ENCODE measurements at places on chromosomes 2 and 18.

DNA sequence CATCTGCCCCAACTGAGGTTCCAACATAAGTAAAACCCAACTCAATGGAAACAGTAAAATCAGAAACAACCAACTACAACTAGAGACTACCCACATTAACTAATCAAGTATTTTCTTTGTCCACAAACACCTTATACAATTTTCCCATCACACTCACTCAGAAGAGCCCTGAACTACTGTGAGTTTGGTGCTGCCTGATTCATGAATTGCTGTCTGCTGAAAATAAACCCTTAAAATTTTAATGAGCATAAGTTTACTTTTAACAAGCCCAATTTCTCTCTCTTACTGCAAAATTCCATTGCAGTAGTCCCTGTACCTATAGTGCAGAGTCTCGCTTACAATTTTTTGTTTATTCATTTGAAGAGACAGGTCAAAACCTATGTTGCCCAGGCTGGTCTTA is 203.9 kb downstream of the NBAS start:
- DNase-seq: no peak

DNA sequence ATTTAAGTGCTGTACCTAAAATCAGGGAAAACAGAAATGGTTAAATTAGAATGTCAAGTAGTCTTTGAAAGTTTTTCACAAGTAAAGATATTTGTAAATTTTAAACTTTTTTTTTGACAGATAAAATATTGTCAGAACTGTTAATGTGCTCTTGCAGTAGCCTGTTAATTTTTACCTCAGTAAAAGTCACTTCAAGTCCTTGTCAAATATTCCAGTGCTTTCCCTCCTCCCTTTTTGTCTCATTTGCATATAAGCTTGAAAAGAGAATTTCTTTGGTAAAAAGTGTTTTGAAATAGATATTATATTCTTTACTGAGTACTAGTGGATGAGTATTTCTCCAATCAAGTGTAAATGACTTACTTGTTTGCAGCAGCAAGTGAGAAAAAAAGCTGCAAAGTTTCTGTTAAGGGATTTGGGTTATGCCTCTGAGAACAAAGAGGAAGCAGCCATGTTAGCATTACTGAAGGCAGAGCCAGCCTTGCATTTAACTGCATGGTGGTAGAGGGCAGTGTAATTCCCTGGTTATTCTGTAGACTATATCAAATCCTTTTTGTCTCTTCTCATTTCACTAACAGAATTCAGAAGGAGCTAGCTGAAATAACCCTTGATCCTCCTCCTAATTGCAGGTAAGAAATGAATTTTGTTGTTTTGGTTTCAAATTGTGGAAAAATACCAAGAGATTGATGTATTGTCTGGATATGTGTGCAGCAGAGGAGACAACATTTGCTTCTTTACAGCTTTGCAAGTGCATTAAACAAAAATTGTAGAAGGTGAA is 3.2 kb downstream of the UBE2E3 start:
- DNase-seq: no peak

- DNase-seq: no peak
These were observed 2.0 kb downstream of the NBEAL1 start for GRCh38 chr2:203016716-203017115.

- DNase-seq: no peak
These were observed 400.0 kb downstream of the ARHGAP15 start for GRCh38 chr2:143529118-143529720.

- DNase-seq: no peak
These were observed 99.4 kb upstream of the CDC42EP3 start for GRCh38 chr2:37770797-37771196.

GRCh38 chr2:190467575-190468083 is 59.5 kb downstream of the MFSD6 start:
- DNase-seq: no peak

- no peak for DNase-seq
These were observed 27.8 kb downstream of the CRACDL start for GRCh38 chr2:98907966-98908905.

DNA sequence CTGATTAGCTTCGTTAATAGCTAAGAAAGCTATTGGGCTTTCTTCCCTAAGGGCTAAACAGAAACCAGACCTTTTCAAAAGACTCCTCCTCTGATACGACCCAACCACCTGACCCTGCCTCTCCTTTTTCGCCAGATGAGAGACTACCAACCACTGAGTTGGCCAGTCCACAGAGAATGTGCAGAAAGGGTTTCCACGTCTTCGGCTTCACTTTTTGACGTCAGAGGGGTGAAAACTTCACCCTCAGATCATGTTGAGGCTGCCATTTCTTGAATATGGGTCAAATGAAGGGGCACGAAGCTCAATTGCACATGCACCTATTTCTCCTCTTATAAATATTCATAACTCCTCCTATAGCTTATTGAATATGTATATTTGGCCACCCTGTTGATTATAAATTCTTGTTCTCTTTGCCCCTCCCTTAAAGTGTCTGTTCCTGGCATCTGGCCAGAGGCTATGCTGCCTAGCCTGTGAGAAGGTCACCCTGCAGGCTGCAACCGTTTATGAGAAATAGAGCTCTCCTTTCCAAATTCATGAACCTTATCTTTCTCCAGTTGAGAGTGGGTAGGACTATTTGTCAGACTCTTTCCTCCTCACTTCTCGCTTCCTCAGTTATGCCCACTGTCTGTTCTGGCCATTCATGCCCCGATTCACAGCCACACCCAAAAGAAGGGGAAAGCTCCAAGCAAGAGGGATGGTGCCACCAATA is 301.6 kb downstream of the STK39 start:
- DNase-seq: no peak
